ENCODE measurements at places on chromosomes 7 and 10.

DNA sequence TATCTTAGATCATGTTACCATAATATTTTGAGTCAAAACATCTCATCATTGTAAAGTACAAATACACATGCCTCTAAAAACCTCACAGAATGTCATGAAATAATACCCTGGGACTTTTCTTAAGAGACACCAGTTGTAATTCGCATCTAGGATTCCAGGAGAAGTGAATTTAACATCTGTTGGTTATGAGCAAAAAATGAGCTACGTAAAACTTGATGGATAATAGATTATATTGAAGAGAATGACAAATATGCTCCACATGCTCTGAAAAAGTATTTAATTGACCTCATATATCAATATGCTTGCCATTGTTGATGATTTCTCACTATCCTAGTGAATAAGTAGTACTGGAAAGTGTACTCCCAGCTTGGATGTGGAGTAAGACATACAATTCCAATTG is 227.0 kb downstream of the BBS9 start:
- no peak for DNase-seq

DNA sequence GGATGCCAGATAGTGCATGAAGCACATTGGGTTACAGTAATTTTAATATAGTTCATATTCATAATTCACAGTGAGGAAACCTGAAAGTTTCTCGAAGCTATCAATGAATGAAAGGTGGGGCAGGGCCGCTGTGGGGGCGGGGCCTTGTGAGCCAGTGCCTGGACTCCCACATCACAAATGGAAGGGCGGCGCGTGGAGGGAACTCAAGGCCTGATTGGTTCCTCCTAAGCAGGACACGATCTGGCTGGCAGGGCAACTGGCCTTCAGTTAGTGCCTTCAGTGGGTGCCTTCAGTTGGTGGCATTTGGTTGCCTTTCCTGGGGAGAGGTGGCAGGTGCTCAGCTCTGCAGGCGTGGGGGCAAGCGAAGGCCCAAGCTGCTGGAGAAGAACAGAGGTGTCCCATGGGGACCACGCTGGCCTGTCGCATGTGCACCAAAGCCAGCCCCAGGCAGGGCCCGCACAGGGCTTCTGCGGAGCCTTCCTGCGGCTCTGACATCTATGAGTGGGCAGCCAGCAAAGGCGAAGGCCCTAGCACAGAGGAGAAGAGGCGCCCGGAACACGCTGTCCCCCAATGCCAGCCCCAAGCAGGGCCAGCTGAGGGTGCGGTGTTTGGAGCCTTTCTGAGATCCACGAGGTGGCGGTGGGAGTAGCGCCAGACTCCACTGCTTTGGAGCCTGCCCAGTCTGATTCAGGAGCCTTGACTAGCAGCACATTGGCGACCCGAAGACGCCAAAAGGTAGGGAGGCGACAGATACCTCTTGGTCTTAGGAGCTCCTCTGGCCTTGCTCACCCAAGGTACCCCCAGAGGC is 118.0 kb upstream of the PDSS1 start:
- no peak for DNase-seq

DNA sequence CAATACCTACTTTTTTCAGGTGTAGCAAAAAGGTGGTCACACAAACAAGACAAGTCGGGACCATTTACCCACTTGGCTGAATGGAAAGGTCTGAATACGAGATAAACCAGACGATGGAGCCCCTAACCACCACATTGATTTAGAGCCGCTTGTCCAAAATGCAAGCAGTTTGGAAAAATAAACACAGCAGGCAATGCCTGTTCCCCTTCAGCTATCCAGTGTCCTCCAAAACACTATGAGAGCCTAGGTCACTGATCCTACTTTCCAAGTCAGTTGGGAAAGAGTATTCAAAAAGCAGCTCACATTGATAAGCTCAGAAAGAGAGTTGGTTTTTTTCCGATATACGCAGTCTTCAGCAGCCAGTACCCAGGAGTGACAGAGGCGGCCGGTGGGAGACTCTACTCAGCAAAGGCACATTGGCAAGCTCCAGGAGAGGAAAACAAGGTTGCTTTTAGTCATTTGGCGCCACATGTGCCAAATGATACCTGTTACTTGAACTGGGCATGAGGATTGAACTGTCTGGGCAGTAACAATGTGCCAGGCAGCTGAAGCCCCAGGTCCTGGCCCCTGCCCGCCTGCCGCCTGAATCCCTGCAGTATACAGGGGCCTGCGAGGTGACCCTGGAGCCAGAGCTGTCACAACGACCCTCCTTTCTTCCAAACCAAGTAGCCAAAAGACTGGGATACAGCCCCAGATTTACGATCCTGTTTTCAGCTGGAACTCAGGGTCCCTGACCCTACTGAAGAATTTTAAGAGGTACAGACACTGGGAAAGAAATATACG is 109.8 kb downstream of the PIP4K2A start:
- no peak for DNase-seq

DNA sequence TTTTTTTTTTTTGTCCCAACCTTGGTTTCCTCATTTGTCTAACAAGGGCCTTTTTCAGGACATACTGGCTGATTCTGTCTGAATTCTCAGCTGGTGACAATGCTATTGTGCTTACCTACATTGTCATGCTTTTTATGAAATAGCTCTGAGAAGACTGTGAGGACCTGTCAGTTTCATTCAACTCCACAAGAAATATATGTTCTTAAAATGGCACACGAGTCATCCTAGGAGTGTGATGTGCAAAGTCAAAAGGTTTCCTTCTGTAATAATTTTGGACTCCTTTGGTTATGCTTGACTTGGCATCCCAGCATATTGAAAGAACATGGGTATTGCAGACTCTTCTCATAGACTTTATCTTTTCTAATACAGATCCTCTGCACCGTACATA is 316.0 kb downstream of the GFRA1 start:
- no peak for DNase-seq

DNA sequence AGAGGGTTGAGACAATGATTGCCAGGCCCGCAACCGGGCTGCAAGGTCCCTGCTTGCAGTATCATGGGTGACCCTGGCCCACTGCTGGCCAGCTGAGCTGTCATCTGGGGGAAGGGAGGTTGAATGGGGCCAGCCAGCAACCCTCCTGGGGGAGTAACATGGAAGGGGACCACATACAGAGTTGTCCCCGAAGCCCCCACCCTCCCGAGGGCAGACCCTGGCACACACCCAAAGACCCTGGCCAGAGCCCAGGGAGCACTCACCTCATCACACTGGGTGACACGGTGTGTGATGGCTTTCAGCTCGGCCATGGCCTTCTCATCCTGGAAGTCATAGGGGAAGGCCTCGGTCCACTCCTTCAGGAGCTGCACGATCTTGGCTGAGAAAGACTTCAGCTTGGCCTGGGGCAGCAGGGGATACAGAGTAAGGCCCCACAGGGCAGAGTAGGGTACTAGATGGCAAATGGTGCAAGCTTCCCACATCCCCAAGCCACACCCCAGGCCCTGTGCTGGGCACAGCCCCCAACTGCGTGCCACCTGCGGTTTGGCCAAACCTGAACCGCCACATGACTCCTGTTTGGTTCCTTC is 63.4 kb downstream of the CSGALNACT2 start:
- no peak for DNase-seq

DNA sequence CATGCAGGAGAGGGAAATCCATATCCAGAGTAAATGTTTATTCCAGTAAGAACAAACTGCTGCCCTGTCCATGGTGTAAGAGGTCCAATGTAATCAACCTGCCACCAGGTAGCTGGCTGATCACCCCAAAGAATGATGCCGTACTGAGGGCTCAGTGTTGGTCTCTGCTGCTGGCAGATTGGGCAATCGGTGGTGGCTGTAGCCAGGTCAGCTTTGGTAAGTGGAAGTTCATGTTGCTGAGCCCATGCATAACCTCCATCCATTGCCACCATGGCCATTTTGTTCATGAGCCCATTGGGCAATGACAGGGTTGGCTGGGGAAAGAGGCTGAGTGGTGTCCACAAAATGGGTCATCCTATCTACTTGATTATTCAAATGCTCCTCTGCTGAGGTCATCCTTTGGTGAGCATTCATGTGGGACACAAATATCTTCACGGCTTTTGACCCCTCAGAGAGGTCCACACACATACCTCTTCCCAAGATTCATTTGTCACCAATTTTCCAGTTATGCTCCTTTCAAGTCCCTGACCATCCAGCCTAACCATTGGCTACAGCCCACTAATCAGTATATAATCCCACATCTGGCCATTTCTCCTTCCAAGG is 23.3 kb upstream of the PAPSS2 start:
- no peak for DNase-seq

DNA sequence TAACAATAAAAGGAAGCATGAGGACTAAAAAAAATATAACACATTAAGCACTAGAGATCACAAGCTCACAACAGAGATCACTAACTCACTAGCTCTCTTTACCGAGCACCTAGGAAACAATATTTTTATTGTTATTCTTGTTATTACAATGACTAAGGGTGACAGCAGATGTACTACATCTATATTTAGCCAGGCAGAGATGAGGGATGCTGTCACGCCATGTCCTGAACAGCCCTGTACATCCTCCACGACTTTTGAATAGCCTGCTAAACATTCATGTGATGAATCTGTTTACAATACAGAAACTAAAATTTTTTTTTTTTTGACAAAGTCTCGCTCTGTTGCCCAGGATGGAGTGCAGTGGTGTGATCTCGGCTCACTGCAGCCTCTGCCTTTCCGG is 22.7 kb downstream of the FAM133B start:
- no peak for DNase-seq

DNA sequence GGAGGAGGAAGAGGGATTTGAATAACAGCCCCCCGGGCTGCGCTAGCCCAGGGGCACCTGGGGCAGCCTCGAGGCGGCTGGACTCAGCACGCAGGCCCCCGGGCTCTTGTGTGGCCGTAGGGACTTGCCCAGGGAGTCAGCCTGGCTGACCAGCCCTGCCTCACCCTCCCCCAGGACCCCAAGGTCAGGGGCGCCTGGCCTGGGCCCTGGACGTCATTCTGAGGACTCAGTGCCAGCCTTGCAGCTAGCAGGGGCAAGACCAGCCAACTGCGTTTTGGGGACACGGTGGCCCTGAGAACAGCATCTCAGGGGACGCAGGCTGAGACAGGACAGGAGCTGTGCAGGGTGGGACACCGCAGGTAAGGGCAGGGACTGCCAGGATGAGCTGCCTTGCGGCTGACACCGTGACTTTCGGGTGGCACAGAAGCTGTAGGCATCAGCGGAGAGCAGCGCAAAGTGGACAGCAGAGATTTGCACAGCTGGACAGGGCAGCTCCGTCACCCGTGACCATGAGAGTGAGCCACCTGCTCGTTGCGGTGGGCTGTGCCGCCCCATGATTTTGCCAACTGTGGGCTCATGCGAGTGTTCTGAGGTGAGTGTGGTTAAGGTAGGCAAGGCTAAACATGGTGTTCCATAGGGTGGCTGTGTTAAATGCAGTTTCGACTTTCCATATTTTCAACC is 48.1 kb upstream of the UBE3C start:
- no peak for DNase-seq

- no peak for DNase-seq
These were observed 820.6 kb downstream of the CCSER2 start for GRCh38 chr10:85148693-85149640.

GRCh38 chr10:117413928-117414618 is 38.8 kb upstream of the PDZD8 start:
- DNase-seq, result no peak

GRCh38 chr7:128939861-128940410 is 2.2 kb downstream of the IRF5 start:
- no peak for DNase-seq

DNA sequence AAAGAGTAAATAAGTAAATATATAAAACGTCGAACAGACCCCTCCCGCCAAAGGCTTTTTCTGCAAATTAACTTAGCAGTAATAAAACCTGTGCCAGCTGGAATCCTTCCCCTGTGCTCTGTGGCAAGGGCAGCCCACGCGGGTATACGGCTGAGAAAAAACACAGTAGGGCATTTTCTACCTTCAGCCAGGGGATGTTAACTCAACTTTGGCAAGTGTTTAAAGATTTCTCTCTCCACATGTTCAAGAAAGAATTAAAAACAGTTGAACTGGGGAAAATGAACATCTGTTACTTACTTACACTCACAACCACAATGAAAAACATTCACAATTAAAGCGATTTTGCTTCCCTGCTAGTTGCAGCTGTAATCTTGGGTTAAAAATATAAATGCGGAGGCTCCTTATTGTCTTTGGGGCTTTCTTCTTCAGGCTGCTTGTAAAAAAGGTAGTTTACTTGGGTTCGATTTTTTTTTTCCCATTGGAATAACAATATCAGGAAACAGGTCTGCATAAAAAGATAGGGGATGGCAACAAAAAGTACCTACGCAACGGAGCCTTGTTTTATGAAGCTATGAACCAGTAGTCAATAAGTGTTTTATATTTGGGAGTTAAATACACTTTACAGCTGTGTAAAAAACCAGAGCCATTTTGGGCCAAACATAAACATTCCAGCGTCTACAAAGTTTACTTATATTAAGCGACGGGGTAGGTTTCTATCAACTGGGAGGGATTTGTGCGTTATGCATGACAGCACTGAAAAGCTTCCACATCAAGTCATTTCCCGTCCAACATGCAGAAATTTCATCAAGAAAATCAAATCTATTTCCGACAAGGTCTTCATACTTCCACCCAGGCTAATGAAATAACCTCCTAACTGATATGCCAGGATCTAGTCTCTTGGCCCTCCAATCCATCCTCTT is 132.7 kb downstream of the TAX1BP1 start:
- no peak for DNase-seq

DNA sequence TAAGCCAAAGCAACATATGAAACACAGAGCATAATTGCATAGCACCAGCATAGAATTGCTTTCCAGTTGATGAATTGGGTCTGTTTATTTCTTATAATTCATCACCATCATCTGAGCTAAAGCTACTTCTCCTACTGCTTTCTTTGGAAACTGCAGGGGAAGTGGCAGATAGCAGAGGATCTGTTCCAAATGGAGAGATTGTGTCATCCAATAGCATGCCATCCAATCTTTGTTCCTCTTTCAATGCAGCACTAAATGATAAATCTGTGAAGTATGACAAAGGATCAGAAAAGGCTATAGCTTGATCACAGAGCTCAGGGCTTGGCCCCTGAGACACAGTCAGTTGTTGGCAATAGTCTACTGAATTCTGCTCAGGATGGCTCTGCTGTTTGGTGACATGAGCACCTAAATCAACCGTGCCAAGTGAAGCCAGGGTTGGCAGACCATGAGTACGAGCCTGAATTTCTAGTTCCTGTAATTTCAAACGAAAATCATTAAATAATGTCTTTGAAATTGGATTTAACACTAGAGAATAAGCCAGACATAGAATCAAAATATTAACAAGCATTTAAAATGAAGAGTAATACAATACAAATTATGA is 90.0 kb downstream of the TFEC start:
- DNase-seq, result no peak

- DNase-seq, result no peak
These were observed 29.8 kb downstream of the BCAP29 start for GRCh38 chr7:107609811-107610261.

DNA sequence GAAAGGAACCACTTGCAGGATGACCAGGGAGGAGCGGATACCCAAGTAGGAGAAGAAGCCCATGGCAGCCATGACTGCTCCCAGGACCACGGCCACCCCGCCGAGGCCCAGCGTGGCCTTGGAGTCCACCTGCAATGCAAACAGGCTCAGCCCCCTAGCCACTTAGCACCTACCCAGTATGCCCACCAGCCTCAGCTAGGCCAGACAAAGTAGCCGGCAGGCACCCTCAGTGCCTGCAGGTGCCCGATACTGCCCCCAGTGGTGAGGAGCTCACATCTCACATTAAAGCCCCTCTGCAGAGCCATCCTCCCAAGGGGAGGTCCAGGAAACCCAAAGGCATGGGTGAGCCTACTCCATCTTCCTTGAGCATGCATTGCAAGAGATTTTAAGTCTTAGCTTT is 6.6 kb downstream of the NPC1L1 start:
- DNase-seq, result no peak
